ENCODE measurements at places on chromosomes 16 and 17.

- no peak for DNase-seq
These were observed 21.1 kb downstream of the MEOX1 start for GRCh38 chr17:43640491-43641252.

DNA sequence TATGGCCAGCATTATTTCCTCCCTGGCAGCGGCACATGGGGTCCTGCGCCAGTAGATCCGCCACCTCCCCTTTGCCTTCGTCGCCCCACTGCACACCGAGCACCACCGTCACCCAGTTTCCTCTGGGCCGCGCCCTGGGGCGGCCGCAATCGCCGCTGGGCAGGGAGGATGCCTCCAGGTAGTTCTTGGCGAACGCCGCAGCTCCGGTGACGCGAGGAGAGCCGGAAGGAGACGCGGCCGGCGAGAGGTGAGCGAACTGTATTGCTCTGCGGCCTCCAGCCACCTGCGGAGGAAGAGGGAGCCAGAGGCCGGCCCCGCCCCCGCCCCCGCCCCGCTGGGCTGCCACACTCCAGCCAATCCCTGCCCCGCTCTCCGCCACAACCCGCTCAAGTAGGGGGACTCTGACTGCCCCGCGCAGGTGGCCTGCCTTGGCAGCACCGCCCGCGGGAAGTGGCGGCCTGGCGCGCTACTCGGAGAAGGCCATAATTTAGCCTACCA is 11.8 kb upstream of the SLFN13 start:
- DNase-seq, result peak; percentile 43

DNA sequence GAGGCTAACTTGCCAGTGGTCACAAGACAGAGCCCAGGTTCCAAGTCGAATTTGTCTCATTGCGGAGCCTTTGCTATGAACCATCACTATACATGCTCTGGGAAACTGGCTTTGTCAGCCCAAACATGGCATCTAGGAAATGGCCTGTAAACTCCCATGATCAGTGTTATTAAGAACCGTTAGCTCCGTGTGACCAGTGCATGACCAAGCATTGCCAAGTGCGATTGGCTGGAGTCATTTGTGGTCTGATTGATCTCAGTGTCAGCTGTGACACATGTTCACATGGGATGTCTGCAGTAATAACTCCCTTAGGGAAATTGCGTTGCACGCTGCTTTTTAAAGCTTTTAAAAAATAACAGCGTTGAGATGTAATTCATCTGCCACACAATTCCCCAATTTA is 18.6 kb upstream of the CDH3 start:
- no peak for DNase-seq

DNA sequence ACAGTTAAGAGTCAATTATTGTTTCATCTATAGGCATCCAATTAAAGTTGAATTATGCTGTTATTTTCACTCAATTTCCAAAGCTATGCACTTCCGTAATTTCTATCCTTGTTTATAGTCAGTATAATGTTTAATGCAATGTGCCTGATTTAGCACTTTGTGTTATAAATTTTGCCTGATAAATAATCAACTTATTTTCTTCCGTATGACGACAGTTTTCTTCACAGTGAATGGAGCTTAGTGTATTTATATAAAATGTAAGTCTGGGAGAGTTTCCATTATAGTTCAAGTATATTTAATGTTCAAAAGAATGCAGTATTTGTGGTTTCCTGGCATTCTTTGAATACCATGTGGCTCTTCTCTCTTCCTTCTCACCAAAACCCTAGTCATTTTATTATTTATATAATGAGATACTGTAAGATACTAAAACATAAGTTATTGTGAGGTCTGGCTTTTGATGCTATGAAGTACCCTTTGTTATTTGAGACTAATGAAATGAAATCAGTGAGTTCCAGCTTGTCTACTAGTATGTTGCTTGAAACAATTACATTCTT is 240.6 kb downstream of the PRKCA start:
- no peak for DNase-seq

All from stimulated activated CD4-positive, alpha-beta T cell treated with anti-CD3 and anti-CD28 coated beads, Interleukin-2, amount 100 ng/mL, for 24 hours (primary cell).